Upper lobe of left lung (tissue), 6 donors: ENCODE measurements at places on chromosomes 16 and 17. TPM values are rescaled to one million over a fixed set of nuclear protein-coding genes. Genes with fewer than 3 reads are reported as not detected.

DNA sequence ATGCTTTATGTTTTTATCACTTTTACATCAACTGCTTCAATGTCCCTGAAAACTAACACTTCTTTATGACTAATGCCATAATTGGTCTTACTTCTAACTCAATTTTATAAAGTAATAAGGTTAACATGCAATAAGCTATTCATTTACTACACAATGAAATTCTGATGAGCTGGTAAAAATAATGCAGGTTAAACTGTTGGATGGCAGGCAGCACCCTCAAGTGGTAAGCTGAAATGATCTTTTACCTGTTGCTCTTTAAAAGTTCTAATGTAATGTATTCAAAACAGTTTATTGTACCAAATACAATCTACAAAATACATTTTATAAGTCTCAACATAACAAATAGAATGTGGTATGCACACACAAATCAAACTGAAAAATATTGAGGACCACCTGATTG lies 1280.3 kb downstream of the CDH8 start:
- DNase-seq = no peak
- H3K27ac ChIP-seq = no peak overlapping the region
- H3K4me1 ChIP-seq = no peaks in the 10 kb centered on the region
- no peaks in the 10 kb centered on the region for H3K36me3 ChIP-seq
- no peak overlapping the region for H3K4me3 ChIP-seq
- no peaks in the 10 kb centered on the region for H3K27me3 ChIP-seq

GRCh38 chr16:85445064-85445778 lies 167.9 kb upstream of the GSE1 start:
- H3K36me3 ChIP-seq = no peaks in the 10 kb centered on the region
- H3K27ac ChIP-seq = no peak overlapping the region
- no peak for DNase-seq
- H3K4me3 ChIP-seq = no peak overlapping the region
- peaks cover 18% of the 10 kb centered on the region for H3K4me1 ChIP-seq

DNA sequence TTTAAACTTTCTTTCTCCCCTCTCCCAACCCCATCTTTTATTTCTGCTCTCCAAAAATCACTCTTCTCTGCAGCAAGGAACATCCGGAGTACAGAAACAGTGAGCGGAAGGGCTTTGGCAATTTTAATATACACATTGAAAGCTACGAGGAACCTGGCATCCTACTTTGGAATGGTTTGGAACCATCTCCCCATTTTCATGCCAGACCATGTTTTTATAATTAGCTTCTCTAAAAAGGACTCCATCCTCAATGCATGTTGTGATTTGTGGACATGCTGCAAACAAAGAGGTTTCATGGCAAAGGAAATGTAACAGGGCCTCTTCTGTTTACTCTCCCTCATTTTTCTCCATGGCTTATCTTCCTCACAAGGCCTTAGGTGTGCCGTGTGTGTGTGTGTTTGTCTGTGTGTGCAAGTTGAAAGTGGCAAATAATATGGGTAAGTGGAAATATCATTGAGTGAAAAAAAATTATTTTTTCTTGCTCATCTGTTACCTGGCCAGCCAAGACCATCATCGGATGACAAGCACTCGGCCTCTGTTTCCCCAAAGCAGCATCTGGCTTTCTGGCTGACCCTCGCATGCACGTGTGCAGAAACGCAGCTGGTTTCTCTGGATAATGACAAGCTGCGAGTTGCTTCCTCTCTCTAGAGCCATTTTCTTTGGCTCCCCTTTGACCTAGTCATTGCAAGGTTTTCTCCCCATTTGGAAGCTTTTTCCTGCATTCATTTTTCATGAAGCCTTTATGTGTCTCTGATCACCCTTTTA lies 585.0 kb downstream of the TMEM114 start:
- no peaks in the 10 kb centered on the region for H3K36me3 ChIP-seq
- H3K27me3 ChIP-seq = no peaks in the 10 kb centered on the region
- no peak overlapping the region for H3K27ac ChIP-seq
- no peaks in the 10 kb centered on the region for H3K4me1 ChIP-seq

- no peaks in the 10 kb centered on the region for H3K36me3 ChIP-seq
- H3K4me3 ChIP-seq = no peak overlapping the region
- H3K27me3 ChIP-seq = no peaks in the 10 kb centered on the region
- peak; percentile 24 for DNase-seq
- no peak overlapping the region for H3K27ac ChIP-seq
Measured at GRCh38 chr16:75754141-75754540, 27.9 kb upstream of the CPHXL start.

DNA sequence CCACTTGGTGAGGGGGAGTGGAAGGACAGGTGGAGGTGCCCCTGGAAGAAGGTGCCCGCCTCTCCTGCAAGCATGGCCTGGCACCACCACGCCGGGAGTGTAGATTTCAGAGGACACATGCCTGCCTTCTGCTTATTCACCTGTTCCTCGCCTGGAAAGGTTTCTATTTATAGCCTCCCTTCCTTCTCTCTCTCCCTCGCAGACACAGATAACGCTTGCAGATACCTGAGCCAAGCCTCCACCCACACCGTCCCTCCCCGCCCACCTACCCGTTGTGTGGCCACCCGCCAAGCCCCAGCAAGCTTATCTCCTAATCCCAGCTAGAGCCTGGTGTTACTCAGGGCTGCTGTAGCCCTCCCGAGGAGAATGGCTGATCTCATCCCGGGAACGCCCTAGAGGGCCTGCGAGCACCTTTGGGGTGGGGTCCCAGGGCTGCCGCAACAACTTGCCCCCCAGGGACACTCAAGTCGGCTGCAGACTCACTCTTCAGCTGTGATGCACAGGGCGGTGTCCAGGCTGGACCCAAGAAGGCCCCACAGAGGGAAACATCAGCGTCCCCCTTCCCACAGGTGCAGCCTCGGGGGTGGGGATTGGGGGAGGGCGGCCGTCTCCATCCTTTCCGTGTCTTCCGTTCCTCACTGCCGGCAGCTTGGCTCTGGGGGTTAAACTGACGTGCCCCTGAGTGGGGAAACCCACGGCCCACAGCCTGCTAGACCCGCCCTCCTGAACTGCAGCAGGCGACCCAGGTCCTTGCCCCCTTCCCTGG lies 1.9 kb upstream of the SNAI3 start:
- H3K27ac ChIP-seq = no peak overlapping the region
- no peaks in the 10 kb centered on the region for H3K27me3 ChIP-seq
- H3K4me1 ChIP-seq = peaks cover 21% of the 10 kb centered on the region
- H3K36me3 ChIP-seq = no peaks in the 10 kb centered on the region

DNA sequence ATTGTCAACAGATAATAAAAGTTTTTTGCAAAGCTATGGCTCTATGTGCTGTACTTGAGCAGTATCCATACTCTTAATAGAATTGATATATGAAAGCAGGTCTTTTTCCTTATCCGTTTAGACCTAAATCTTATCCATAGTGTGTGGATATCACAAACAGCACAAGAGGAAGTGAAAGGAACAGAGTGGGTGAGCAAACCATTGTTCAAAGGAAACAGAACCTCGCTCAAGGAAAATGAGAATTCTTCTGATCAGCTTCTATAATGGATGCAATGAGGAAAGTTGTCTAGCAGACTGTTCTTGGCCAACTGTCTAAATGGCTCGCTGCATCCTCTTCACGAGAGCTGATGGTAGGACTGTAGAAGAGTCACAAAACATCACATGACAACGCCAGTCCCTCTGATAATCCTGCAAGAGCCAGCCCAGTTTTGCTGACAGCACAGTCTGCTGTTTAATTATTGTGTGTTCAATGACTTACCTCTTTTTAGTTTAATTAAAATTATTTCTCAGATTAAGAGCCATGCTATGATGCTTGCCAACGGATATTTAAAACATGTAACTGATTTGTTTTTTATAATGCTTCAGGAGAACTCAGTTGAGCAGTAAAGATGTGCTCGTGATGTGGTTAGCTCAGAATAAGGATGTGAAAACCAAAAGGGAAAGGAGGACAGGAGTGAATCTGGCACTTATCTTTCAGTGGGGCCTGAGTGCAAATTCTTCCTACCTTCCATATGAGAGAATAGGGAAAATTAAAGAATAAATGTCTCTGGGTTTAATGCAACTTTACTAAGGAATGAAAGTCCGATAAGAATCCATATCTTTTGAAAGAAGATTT lies 38.5 kb downstream of the WWOX start:
- H3K27me3 ChIP-seq = no peaks in the 10 kb centered on the region
- DNase-seq = no peak
- H3K4me3 ChIP-seq = no peak overlapping the region
- H3K36me3 ChIP-seq = no peaks in the 10 kb centered on the region

NOG gene
- 4.7 TPM for total RNA-seq

STH gene
- not detected for total RNA-seq
